Head of caudate nucleus (tissue), 42 donors: ENCODE measurements at places on chromosomes 2 and 18.
A peak's percentile ranks its signal among the peaks of the same experiment; 100 is the strongest.

- DNase-seq = no peak
Measured at GRCh38 chr2:139031722-139032121, 251.5 kb upstream of the NXPH2 start.

- DNase-seq = no peak
Measured at GRCh38 chr2:10425699-10426098, 22.4 kb downstream of the ODC1 start.

DNA sequence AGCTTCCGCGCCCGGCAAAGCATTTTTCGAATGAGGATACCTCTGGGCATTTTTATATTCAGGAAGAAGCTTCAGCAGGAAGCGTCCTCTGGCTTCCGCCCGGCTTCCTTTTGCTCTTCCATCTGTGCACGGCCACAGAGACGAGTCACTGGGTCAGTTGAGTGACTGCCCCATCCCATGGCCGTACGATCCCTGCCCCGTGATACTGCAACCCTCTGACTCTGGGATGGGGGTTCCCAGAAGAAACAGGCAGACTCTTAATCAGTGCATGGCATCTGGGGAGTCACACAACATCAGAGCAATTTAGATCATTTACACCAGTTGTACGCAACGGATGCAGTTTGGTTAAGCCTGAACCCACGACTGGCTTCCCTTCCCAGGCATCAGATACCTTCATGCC is 40.9 kb downstream of the SLC4A3 start:
- no peak for DNase-seq

GRCh38 chr18:48931680-48932461 is 18.9 kb downstream of the SMAD7 start:
- no peak for DNase-seq

- DNase-seq = no peak
Measured at GRCh38 chr2:184004948-184005672, 593.2 kb upstream of the ZNF804A start.

GRCh38 chr2:174577967-174578589 is 19.5 kb downstream of the WIPF1 start:
- DNase-seq = peak; percentile 62

GRCh38 chr2:78757640-78758039 is 267.9 kb upstream of the REG3G start:
- DNase-seq = no peak

GRCh38 chr2:138244501-138244925 is 257.1 kb upstream of the SPOPL start:
- no peak for DNase-seq

- DNase-seq = no peak
Measured at GRCh38 chr2:215532844-215533243, 97.0 kb upstream of the FN1 start.

DNA sequence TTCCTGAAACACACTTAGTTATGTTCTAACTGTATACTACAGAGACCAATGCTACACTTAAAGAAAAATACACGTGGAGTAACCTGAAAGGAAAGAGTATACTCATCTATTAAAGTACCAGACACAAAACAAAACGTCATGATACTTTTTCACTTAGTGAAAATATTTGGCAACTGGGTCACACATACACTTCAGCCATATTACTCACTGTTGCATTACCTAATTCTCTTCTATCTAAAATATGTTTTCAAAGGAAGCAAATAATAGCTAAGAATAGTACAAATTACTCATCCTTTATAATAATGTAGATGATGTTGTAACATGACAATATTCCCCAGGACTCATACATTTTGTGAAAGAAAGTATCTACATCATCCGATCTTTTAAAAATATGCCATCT is 76.5 kb upstream of the EPB41L3 start:
- no peak for DNase-seq

- DNase-seq = peak; percentile 16
Measured at GRCh38 chr2:24253303-24253919, 78.6 kb downstream of the FAM228A start.

- no peak for DNase-seq
Measured at GRCh38 chr2:38123911-38124310, 48.0 kb upstream of the CYP1B1 start.

DNA sequence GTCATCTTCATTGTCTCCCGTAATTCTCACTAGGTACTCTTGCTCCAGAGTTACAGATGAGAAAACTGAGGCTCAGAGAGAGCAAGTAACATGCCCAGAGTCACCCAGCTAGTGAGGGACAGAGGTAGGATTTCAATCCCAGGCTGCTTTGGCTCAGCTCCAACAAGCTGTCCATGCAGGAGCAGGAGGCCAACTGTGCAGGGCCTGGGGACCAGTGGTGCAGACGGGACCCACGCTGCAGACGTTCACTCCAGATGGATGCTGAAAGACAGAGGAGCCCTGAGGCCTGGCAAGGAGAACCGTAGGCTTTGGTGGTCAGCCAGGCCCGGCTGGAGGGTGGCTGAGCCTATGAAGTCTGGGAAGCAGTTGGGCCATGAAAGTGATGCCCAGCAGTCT is 102.6 kb downstream of the MCFD2 start:
- no peak for DNase-seq

DNA sequence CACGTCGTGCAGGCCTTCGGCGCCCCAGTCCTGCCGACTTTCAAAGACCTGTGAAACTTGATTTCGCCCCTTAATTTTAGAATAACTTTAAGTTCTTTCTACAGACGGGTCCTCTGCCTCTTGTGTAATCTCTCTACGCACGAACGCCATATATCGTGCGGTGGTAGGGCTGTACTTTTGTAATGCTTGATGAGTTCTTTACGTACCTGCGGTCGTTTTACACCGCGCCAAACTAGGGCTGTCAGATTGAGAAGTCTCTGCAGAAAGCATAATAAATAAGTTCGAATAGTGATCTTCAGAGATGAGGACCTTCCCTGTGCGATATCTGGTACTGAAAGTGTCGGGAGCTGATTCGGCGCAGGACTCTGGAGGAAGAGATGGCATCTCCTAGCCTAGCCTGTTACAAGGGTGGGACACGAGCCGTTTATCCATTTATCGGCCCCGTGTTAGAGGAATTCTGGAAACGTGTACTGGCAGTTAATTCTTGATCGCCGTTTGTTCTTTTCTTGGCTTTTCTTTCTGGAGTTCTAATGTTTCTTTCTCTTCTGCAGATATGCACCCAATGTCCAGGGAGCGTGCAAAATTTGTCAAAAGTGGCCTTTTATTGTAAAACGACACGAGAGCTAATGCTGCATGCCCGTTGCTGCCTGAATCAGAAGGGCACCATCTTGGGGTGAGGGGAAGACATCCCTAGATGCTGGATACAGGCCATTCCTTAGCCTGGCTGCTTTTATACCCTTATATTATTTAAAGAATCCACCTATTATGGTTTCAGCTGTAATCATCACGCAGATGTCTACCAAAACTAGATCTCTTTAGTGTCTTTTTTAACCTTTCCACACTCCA is 781 bp upstream of the SLC5A6 start:
- no peak for DNase-seq

DNA sequence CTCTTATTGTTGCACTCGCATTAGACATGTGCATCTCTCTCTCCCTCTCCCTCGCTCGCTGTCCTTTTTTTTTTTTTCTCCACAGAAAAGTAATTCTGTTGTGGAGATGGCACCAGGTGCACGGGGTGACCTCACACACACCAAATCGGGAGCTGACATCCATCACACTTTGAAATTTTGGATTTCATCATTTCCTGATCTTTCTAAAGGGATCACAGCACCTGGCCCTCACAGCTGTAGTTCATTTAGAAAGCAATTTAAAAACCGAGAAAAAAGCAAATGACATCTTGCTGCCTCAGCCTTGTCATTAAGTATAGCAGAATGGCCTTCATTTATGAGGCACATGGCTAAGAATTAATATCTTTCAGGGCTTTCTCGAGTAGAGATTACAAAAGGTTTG is 717.2 kb downstream of the RNF144A start:
- no peak for DNase-seq

- DNase-seq = no peak
Measured at GRCh38 chr2:120511947-120512710, 166.2 kb downstream of the INHBB start.

DNA sequence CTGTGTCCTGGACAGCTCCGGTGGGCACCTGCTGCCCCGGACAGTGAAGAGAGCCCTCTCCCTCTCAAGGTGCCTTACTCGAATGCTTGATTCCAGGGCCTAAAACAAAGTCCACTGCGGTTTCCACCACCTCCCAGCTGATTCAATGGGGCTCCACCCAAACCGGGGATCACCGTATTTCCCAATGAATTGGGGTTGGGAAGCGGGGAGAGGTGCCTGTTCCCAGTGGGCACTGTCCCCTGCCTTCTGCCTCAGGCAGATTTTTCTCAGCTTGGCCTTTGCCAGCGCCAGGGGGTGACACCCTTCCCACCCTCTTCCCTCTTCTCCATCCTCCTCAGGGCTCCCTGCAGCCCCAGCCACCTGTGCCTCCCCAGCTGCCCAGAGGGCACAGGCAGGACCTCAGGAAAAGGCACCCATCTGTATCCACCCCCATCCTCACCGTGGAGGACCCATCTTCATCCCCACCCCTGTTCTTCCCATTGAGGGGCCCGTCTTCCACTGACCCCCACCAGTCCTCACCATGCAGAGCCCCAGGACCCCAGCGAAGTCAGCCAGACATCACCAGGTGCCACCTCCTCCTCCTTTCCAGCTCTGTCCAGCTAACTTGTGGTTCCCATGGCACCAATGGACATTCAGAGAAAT is 66.7 kb upstream of the HPCAL1 start:
- no peak for DNase-seq

DNA sequence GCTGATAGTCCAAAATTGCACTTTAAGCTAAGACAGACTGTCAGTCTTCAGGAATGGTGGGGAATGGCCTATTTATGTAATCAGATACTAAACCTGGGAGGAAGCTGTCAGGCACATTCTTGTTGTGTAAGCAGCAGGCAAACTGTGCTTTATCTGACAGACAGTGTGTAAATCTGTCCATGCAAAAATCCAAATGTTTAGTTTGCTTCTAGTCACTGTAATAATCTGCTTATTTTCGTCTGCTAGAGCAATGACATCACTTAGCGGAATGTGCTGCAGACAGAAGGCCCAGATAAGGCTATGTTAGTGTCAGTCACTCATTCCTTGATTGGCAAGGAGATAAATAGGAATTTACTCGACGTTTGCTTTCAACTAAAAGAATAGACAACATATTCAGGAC is 263.5 kb downstream of the ZNF407 start:
- DNase-seq = no peak

GRCh38 chr2:172182624-172183023 is 79.9 kb upstream of the DLX2 start:
- DNase-seq = no peak

DNA sequence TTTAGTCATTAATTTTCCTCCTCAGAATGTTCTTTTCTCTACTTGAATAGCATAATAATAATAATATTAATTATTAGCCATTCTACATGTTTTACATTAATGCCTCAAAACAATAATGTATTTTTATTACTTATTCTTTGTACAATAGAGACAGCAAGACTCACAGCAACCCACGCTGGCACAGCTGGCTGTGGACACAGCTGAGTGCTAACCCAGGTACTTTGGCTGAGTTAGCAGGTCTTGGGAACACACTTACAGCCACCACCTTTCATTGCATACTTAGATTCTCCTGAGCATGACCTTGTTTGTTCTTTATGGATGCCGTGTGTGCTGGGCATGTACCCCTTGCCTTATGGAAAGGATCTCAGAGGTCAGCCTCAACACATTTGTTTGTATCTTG is 260.2 kb upstream of the ST6GAL2 start:
- no peak for DNase-seq

DNA sequence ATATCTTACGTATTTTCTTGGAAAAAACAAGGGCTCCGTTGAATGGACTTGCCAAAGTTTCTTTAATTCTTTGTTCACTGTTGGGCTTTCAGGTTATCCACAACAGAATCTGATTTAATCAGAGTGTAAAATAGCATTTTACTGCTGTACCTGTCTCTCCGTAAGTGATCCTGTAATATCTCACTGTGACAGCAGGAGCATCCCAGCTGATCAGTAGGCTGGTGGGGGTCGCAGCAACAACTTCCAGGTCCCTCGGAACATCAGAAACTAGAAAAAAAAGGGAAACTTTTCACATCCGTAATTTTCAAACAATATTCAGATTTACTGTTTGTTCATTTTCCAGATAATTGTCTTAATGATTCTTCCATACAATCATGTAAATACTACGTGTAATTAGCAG is 51.2 kb downstream of the FN1 start:
- no peak for DNase-seq

DNA sequence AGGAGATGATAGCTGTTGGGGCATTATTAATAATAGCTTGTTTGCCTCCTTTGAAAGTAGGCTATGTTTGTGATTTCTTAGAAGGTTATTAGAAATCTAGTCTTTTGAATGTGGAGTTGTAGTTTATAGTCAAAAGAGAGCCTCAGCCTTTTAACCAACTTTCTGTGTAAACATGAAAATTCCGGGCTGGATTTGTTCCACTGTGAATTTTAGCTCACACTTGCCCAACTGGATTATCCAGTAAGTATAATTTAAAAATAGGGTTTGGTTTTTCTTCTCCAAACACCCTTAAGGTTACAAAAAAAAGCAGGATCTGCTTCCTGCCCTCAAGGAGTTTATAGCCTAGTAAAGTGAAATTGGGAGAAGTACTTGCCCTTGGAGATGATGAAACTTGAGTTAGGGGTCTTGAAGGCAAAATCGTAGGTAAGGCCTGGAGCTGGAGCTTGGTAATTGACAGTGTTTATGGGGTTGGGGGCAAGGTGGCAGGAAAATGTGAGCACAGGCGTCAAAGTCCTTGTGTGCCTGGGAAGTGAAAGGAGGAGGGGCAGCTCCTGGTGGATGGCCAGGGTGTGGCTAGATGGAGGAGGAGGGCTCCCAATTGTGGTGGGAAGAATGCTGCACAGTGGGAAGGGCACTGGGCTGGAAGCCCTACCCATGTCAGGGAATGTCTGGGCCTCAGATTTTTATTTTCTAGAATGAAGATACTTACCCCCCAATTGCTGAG is 21.3 kb downstream of the ITGA6 start:
- DNase-seq = no peak

DNA sequence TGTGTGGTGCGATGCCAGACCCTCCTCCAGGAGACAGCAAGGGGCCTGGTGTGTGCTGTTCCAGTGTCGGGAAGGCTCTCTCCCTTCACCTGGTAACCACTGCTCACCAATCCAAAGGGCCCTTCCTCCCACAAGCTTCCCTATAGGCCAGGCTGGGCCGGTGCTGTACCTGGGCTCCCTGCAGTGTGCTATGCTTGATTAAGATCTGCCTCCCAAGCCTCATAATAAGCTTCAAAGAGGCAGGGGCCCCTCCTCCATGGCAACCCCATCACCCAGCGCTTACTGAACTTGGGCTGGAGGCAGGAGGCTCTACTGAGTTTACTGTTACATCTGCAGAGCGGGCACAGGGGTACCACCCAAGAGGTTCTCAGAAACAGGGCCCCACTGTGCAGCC is 4.5 kb upstream of the MAL start:
- DNase-seq = no peak

DNA sequence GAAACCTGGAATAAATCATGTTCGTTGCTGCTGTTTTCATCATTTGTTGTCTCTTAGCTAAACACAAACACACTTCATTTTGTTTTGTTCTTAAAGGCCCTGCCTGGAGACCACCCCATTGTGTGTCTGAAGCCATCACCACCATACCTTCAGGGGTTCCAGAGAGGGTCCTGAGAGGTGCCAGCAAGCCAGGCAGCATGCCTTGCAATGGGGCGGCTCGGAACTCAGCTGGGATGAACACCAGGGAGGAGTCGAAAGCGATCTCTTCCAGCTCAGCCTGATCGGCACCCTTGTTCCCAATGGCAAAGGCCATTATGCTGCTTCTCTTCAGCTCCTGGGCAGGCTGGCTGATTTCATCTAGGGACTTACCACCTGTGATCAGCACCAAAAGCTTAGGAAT is 33.2 kb downstream of the COL6A3 start:
- no peak for DNase-seq

- DNase-seq = no peak
Measured at GRCh38 chr2:67790622-67791021, 272.2 kb downstream of the C1D start.
